ENCODE measurements at places on chromosomes 7 and 10. TPM values are rescaled to one million over a fixed set of nuclear protein-coding genes. Genes with fewer than 3 reads are reported as not detected.

DNA sequence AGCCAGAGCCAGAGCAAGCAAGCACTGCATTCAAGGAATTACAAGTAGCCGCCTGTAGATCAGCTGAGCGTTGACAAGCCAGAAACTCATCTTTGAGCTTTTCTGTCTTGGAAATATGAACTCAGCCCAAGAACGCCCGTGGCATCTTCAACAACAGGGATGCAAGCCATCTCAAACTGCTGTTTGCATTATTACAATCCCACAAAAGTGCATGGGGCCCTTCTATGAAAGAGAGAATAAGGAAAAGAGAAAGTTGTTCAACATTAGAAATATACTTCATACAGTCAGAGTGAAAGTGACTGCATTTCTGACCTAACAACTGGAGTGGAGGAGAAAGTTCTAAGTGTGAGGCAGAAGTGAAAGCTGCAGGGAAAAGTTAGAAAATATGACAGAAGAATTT is 6.5 kb downstream of the SGCE start:
- H3K4me1 ChIP-seq, result no peaks in the 10 kb centered on the region
- no peak for DNase-seq
- no peaks in the 10 kb centered on the region for H3K27me3 ChIP-seq
- H3K27ac ChIP-seq, result no peak overlapping the region
- H3K4me3 ChIP-seq, result no peak overlapping the region

The EFCAB10 gene
- total RNA-seq, result not detected

GRCh38 chr10:74839708-74840107 is 13.3 kb downstream of the KAT6B start:
- no peaks in the 10 kb centered on the region for H3K36me3 ChIP-seq
- no peak for DNase-seq
- H3K27ac ChIP-seq, result no peak overlapping the region
- H3K4me1 ChIP-seq, result peaks cover 77% of the 10 kb centered on the region
- H3K27me3 ChIP-seq, result no peaks in the 10 kb centered on the region

The ADAM22 gene
- 4.2 TPM for total RNA-seq

DNA sequence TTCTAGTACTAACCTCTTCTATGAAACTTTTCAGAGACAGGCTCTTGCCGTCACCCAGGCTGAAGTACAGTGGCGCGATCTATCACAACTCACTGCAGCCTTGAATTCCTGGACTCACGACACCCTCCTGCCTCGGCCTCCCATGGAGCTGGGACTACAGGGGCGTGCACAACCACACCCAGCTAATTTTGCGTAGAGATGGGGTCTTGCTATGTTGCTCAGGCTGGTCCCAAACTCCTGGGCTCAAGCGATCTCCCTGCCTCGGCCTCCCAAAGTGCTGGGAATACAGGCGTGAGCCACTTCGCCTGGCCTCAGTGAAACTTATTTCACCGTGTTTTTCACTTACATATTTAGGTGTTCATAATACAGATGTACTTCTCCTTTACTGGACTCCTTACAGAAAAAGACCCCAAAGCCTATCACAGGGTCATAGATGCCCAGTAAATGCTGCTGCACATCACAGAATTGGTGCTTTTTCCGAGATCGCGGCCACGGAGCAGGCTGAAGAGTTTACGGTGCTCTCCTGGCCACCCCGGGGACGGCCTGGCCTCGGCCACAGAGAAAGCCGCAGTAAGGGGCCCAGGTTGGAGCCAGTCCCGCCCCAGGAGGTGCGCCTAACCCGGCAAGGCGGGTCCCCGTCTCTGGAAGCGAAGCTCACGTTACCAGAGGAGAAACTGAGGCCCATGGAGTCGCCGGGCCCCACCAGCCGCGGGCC is 595 bp downstream of the TBL2 start:
- DNase-seq, result peak; percentile 8
- no peaks in the 10 kb centered on the region for H3K4me1 ChIP-seq
- H3K27me3 ChIP-seq, result no peaks in the 10 kb centered on the region
- peak overlapping the region; percentile 71 for H3K4me3 ChIP-seq
- H3K36me3 ChIP-seq, result peaks cover 33% of the 10 kb centered on the region

- DNase-seq, result no peak
- H3K4me1 ChIP-seq, result no peaks in the 10 kb centered on the region
- no peak overlapping the region for H3K4me3 ChIP-seq
- H3K36me3 ChIP-seq, result peaks cover 4% of the 10 kb centered on the region
These were observed 4.5 kb downstream of the NDUFA5 start for GRCh38 chr7:123553159-123553558.

DNA sequence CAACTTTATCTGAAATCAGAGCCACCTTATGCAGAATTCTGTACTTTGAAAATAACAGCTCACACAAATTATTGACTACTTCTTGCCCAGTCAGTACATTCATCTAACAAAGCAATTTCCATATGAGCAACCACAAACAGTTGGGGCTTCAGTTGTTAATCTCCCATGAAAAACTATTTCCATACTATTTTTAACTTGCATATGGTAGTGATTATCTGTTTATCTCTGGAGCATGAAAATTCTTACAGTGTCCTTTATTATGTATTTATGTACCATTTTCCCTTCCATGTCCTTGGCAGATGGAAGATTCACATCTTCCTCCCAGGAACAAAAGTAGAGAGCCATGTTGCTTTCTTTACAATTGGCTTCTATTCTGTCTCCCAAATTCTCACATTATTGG is 285.7 kb downstream of the CRPPA start:
- no peak overlapping the region for H3K4me3 ChIP-seq
- no peaks in the 10 kb centered on the region for H3K4me1 ChIP-seq
- no peak overlapping the region for H3K27ac ChIP-seq
- DNase-seq, result no peak
- no peaks in the 10 kb centered on the region for H3K36me3 ChIP-seq
